ENCODE measurements at places on chromosomes 3 and 15.
A peak's percentile ranks its signal among the peaks of the same experiment; 100 is the strongest.

DNA sequence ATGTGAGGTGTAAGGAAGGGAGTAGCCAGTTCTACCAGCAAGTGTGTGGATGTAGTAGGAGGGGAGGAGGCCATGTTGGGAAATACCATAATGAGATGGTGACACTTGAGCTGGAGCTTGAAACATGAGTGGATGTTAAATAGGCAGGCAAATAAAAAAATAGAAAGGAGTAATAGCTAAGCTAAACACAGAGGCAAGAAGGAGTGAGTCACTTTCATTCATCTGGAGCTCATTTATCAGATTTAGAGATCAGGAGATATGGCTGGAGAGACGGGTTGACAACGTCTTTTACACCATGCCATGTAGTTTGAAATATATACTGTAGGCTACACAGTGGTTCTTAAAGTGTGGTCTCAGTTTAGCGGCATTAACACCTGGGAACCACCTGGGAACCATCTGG is 390.5 kb downstream of the DIPK2A start:
- no peaks in the 10 kb centered on the region for H3K36me3 ChIP-seq
- no peak for DNase-seq
- H3K27ac ChIP-seq: no peak overlapping the region
- no peak overlapping the region for H3K4me3 ChIP-seq
- no peaks in the 10 kb centered on the region for H3K4me1 ChIP-seq
- H3K27me3 ChIP-seq: no peaks in the 10 kb centered on the region

DNA sequence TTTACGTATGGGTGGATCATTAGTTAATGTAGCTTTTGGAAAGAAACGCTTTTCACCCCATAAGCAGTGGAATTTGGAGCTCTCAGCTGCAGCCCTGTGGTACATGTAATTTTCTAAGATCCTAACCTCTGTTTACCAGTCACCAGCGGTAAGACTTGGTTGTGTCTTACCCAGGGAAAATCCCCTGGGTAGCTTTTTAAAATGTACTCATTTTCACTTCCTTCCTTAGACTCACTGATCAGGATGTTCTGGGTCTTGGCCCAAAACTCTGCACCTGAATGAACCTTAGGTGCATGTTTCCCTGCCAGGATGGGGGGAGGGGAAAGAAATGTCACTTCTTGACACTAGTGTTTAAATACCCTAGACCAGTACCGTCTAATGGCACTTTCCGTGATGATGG is 605.2 kb downstream of the MAGI1 start:
- DNase-seq: no peak
- H3K27me3 ChIP-seq: no peaks in the 10 kb centered on the region
- no peaks in the 10 kb centered on the region for H3K4me1 ChIP-seq
- H3K27ac ChIP-seq: no peak overlapping the region

DNA sequence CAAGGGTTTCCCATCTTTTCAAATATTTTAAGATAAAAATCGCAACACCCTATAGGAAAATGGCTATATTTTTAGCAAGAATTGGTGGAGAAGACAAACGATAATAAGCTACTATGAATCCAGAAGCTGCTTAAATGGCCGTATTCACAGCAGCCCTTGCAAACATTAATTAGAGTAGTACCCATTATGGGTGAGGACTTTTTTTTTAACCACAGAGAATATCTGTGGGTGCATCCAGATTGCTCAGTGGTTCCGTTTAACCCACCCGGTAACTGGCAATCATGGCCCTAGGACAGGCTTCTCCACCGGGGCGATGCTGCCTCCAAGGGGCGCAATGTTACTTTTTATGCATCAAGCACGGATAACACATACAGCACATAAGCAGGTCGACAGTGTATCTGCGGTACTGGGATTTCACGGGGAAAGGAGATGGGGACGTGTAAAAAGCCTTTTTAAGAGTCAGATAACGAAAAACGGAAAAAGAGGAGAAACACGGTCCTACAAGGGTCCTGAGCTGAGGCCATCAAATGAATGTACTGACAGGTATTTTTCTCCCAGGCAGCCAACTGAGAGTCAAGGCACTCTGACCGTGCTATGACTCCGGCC is 968 bp upstream of the TMEM266 start:
- no peaks in the 10 kb centered on the region for H3K36me3 ChIP-seq
- peaks cover 13% of the 10 kb centered on the region for H3K4me1 ChIP-seq
- H3K27me3 ChIP-seq: no peaks in the 10 kb centered on the region
- peak overlapping the region; percentile 66 for H3K4me3 ChIP-seq
- peak; percentile 15 for DNase-seq

DNA sequence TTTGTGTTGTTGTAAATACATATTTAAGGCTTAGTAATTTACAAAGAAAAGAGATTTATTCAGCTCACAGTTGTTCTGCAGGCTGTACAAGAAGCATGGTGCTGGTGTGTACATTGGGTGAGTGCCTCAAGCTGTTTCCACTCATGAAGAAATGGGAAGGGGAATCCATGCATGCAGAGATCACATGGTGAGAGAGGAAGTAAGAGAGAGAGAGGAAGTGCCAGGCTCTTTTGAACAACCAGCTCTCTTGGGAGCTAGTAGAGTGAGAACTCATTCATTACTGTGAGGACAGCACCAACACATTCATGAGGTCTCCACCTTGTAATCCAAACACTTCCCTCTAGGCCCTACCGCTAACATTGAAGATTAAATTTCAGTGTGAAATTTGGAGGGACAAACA is 909.2 kb downstream of the NSUN3 start:
- no peaks in the 10 kb centered on the region for H3K4me1 ChIP-seq
- H3K27ac ChIP-seq: no peak overlapping the region

DNA sequence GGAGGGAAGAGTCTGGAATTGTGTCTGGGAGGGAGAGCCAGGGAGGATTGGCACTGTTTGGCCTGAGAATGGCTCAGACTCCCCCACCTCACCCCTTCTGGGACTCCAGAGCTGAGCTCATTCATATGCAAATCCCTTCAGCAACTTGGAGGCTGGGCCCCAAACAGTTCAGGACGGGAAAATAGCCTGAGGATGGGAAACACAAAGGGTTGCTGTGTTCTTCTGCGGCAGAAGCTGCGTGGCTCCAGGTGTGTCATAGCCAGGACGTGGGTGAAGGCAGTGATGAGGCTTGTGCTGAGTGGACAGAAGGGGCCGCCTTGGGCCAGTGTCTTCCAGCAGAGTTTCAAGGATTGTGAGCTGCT is 16.6 kb downstream of the MASP1 start:
- H3K27ac ChIP-seq: no peak overlapping the region
- H3K4me1 ChIP-seq: peaks cover 65% of the 10 kb centered on the region
- H3K27me3 ChIP-seq: no peaks in the 10 kb centered on the region
- H3K4me3 ChIP-seq: no peak overlapping the region
- DNase-seq: no peak

GRCh38 chr15:41022487-41023090 is 69.3 kb downstream of the CHAC1 start:
- no peak overlapping the region for H3K4me3 ChIP-seq
- peaks cover 13% of the 10 kb centered on the region for H3K36me3 ChIP-seq
- H3K27me3 ChIP-seq: no peaks in the 10 kb centered on the region
- DNase-seq: peak; percentile 28
- H3K27ac ChIP-seq: no peak overlapping the region

GRCh38 chr3:141302364-141303141 is 65.8 kb upstream of the ZBTB38 start:
- H3K4me1 ChIP-seq: no peaks in the 10 kb centered on the region
- H3K4me3 ChIP-seq: no peak overlapping the region
- no peak for DNase-seq
- H3K36me3 ChIP-seq: no peaks in the 10 kb centered on the region
- no peaks in the 10 kb centered on the region for H3K27me3 ChIP-seq

GRCh38 chr3:124761250-124761796 is 31.1 kb downstream of the UMPS start:
- no peaks in the 10 kb centered on the region for H3K27me3 ChIP-seq
- peak; percentile 66 for DNase-seq
- H3K4me1 ChIP-seq: peaks cover 23% of the 10 kb centered on the region
- peaks cover 22% of the 10 kb centered on the region for H3K36me3 ChIP-seq
- H3K27ac ChIP-seq: no peak overlapping the region

- no peak for DNase-seq
- no peaks in the 10 kb centered on the region for H3K27me3 ChIP-seq
- no peaks in the 10 kb centered on the region for H3K36me3 ChIP-seq
- H3K4me1 ChIP-seq: no peaks in the 10 kb centered on the region
- no peak overlapping the region for H3K27ac ChIP-seq
These were observed 724.9 kb downstream of the NLGN1 start for GRCh38 chr3:174122411-174122810.

DNA sequence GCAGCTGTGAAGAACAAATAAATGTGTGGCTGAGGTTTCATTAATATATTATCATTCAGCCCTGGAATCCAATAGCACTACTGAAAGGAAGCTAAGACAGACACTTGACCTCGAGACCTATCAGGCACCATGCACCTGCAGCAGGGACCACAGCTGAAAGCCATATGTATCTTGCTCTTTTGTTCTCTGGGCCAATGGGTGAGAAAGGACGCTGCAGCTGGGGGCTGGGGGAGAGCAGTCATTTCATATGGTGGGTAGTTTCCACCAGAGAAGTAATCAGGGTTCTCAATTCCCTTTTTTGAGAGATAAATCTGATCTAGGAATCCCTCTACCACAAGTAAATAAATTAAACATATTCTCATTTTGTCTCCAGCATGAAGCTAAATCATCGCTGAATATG is 225.6 kb upstream of the STRIT1 start:
- no peak overlapping the region for H3K4me3 ChIP-seq
- H3K27ac ChIP-seq: no peak overlapping the region
- no peak for DNase-seq
- H3K36me3 ChIP-seq: no peaks in the 10 kb centered on the region
- no peaks in the 10 kb centered on the region for H3K4me1 ChIP-seq

GRCh38 chr3:16399473-16399872 is 114.0 kb downstream of the RFTN1 start:
- no peaks in the 10 kb centered on the region for H3K27me3 ChIP-seq
- no peak for DNase-seq
- no peaks in the 10 kb centered on the region for H3K4me1 ChIP-seq
- H3K4me3 ChIP-seq: no peak overlapping the region
- no peak overlapping the region for H3K27ac ChIP-seq
- H3K36me3 ChIP-seq: no peaks in the 10 kb centered on the region

- peaks cover 34% of the 10 kb centered on the region for H3K4me1 ChIP-seq
- H3K27me3 ChIP-seq: no peaks in the 10 kb centered on the region
- no peak for DNase-seq
- H3K4me3 ChIP-seq: no peak overlapping the region
These were observed 9.3 kb upstream of the VILL start for GRCh38 chr3:37981348-37981664.

- no peaks in the 10 kb centered on the region for H3K27me3 ChIP-seq
- DNase-seq: no peak
- no peaks in the 10 kb centered on the region for H3K4me1 ChIP-seq
- H3K27ac ChIP-seq: no peak overlapping the region
- H3K36me3 ChIP-seq: no peaks in the 10 kb centered on the region
These were observed 228.8 kb upstream of the PEX5L start for GRCh38 chr3:180265551-180265950.

DNA sequence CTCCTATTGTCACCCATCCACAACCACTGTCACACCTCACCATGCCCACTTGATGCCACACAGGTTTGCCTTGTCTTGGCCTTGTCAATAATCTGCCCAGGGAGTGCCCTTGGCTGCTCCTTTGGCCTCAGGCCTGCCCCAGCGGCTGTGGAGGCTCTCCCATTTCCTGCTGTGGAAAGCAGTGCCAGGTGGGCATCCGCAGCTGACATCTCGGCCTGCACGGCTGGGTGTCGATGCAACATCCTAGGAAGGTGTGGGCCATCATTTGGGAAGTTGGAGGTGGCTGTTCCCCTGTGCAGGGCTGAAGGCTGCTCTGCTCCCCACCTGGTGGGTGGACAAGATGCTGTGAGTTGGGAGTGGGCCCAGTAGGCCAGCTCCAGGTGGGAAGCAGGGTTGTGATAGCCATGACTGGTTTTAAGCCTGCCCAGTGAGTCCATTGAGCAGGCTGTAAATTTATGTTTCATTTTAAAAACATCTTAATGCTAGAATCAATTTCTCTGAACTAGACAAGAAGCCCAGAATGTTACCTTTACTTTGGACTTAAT is 12.5 kb downstream of the DNAH1 start:
- H3K4me1 ChIP-seq: peaks cover 32% of the 10 kb centered on the region
- H3K4me3 ChIP-seq: no peak overlapping the region
- H3K27ac ChIP-seq: no peak overlapping the region
- H3K27me3 ChIP-seq: no peaks in the 10 kb centered on the region
- no peaks in the 10 kb centered on the region for H3K36me3 ChIP-seq

- H3K27ac ChIP-seq: no peak overlapping the region
- no peaks in the 10 kb centered on the region for H3K4me1 ChIP-seq
- H3K4me3 ChIP-seq: no peak overlapping the region
- no peaks in the 10 kb centered on the region for H3K27me3 ChIP-seq
These were observed 637.9 kb downstream of the NLGN1 start for GRCh38 chr3:174035328-174035886.

- no peak overlapping the region for H3K27ac ChIP-seq
- no peaks in the 10 kb centered on the region for H3K4me1 ChIP-seq
- no peak overlapping the region for H3K4me3 ChIP-seq
- DNase-seq: no peak
- H3K36me3 ChIP-seq: no peaks in the 10 kb centered on the region
- H3K27me3 ChIP-seq: 0 out of 3 replicates have a peak, but pooled peaks cover 3% of the 10 kb centered on the region
These were observed 50.3 kb upstream of the ACTL6A start for GRCh38 chr3:179512378-179512777.

DNA sequence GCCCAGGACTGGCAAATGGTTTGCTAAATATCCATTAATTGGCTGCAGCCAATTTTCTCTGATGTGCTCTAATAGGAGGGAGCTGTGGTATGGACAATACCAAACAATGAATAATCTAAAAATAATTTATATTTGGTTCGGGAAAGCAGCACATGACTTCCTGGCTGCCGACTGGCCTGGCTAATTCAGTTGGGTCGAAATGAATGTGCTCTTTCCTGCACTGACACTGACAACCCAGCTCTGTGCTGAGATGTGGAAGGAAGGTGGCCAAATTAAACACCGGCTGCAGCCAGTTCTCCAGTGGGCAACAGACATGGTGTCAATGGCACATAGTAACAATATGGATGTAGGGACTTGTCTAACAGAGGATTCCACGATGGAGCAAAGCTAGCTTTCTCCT is 21.1 kb upstream of the COLQ start:
- H3K36me3 ChIP-seq: no peaks in the 10 kb centered on the region
- H3K27me3 ChIP-seq: no peaks in the 10 kb centered on the region
- H3K4me3 ChIP-seq: no peak overlapping the region
- no peaks in the 10 kb centered on the region for H3K4me1 ChIP-seq

DNA sequence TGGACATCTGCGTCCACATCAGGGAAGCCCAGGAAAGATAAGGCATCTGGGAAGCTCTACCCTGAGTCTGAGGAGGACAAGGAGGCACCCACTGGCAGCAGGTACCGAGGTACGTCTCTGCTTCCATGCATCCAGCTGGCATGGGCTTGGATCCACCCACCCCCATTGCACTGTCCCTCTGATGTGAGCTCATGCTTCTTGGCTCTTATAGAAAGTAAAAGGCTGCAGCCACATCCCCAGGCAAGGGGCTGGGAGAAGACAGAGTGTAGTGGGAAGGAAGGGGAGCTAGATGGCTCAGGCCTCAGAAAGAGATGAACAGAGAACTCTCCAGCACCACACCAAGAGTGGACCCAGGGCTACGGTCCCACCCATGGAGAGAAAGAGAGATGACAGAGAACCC is 18.2 kb downstream of the PTH1R start:
- H3K36me3 ChIP-seq: no peaks in the 10 kb centered on the region
- peaks cover 6% of the 10 kb centered on the region for H3K27me3 ChIP-seq
- peaks cover 13% of the 10 kb centered on the region for H3K4me1 ChIP-seq
- H3K27ac ChIP-seq: no peak overlapping the region
- no peak for DNase-seq

- H3K27ac ChIP-seq: no peak overlapping the region
- H3K4me1 ChIP-seq: no peaks in the 10 kb centered on the region
- no peak overlapping the region for H3K4me3 ChIP-seq
- no peak for DNase-seq
- peaks cover 33% of the 10 kb centered on the region for H3K36me3 ChIP-seq
These were observed 38.7 kb downstream of the ANXA2 start for GRCh38 chr15:60358935-60359682.
